ENCODE measurements at places on chromosomes 4 and X. TPM values are rescaled to one million over a fixed set of nuclear protein-coding genes. Genes with fewer than 3 reads are reported as not detected.

DNA sequence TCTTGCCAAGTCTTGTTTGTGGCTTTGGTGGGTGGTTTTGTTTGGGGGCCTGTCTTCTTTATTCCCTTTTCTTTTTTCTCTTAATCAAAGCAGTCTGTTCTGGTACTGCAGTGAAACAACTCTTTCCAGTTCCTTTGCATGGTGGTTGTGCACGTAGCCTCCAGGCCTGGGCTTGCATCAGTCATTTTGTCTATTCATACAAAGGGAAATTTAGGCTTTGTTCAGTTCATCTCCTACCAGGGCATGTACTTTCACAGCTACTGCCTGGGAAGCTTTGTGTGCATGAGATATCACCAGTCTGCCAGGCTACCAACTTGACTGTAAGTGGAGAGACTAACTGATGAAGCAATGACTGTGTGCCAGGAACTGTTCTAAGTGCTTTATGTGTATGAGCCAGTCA lies 8.5 kb downstream of the TRIM2 start:
- DNase-seq, result no peak

- DNase-seq, result no peak
Measured at GRCh38 chr4:109025471-109026076, 262.7 kb upstream of the ETNPPL start.

- no peak for DNase-seq
Measured at GRCh38 chrX:87664381-87664780, 146.8 kb downstream of the KLHL4 start.

GRCh38 chrX:48532161-48532560 lies 7.4 kb upstream of the TBC1D25 start:
- no peak for DNase-seq

DNA sequence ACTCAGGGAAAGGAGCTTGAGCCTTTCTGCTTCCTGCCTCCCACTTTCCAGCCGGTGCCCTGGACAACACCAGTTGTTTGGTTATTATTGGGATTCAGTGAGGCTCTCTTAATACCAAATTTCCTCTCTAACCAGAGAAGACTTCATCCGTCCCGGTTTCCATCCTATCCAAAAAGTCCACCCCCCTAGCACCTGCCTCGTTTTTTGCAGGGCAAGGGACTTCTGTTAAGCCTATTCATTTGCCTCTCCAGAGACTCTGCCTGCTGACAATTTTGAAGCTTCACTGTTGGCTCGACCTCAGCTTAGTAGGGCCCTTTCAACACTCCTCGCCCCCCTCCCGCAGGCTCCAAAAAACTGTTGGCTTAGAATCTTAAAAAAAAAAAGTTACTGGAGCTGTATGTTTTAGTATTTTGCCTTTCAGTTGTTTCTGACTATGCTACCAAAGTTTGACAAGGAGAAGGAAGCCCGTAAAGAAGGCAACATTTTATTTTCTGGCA lies 779 bp upstream of the PRSS12 start:
- no peak for DNase-seq

Gene MMRN1
- polyA plus RNA-seq, result 2.1 TPM

Gene RRH
- 0.65 TPM for polyA plus RNA-seq

Gene CSAG2
- not detected for polyA plus RNA-seq
